ENCODE measurements at places on chromosomes 2 and 18.

GRCh38 chr2:24659862-24660261, 133.3 kb downstream of the PTRHD1 start:
- no peak for DNase-seq

DNA sequence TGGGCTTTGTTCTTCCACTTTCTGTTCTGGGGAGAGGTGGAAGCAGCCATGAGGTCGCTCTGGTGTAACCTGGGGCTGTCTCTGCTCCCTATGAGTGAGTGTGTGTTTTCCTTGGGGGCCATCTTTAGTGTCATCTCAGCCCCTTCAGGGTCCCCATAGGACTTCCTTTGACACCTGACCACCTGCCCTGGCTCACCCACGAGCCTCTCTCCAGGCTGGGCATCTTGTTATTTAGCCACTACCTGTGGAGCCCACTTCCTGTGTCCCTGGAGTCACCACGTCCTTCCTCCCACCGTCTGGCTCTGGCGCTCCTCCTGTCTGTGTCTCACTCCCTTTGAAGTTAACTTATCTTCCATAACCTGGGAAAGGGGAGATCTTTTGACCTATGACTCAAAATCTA, 176.0 kb downstream of the UXS1 start:
- DNase-seq: no peak

DNA sequence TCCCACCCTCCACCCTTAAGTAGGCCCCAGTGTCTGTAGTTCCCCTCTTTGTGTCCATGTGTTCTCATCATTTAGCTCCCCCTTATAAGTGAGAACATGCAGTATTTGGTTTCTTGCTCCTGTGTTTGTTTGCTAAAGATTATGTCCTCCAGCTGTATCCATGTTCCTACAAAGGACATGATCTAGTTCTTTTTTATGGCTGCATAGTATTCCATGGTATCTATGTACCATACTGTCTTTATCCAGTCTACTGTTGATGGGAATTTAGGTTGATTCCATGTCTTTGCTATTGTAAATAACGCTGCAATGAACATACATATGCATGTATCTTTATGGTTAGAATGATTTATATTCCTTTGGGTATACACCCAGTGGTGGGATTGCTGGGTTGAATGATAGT, 150.1 kb upstream of the PGAP1 start:
- no peak for DNase-seq

GRCh38 chr2:230447455-230448451, 31.8 kb downstream of the SP100 start:
- DNase-seq: no peak

GRCh38 chr2:118982039-118982438, 40.0 kb downstream of the MARCO start:
- DNase-seq: no peak

- DNase-seq: no peak
Measured at GRCh38 chr18:23341383-23341782, 111.7 kb upstream of the RIOK3 start.

- DNase-seq: no peak
Measured at GRCh38 chr2:143680885-143681405, 551.7 kb downstream of the ARHGAP15 start.

DNA sequence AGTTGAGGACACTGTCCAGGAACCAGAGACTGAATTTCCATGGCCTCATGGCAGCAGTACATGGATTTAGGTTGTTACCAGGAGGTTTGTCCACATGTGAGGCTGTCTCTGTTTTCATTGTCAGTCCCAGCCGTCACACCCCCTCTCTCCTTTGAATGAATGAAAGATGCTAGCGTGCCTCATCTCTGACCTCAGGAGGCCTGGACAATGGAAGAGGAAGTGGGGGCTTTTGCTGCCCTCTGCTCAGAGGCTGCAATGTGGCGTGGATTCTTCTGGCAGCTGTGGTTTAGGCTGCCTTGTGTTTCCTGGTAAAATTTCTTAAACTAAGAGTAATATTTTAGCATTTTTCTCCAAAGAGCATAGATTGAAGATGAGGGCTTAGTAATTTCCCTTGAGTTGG, 47.5 kb downstream of the RAB31 start:
- DNase-seq: no peak

DNA sequence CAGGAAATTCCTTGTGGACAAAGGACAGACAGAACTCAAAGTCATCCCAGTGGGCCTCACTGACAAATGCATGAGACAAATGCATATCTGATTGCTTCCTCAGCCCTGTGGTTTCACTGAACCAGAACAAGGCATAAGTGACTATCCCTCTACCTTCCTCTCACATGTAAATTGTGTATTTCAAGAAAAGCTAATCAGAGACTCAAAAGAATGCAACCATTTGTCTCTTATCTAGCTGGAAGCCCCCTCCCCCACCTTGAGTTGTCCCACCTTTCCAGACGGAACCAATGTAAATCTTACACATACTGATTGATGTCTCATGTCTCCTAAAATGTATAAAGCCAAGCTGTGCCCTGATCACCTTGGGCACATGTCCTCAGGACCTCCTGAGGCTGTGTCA, 102.0 kb upstream of the TMEM200C start:
- DNase-seq: no peak

- no peak for DNase-seq
Measured at GRCh38 chr2:47725808-47726207, 57.1 kb upstream of the MSH6 start.

DNA sequence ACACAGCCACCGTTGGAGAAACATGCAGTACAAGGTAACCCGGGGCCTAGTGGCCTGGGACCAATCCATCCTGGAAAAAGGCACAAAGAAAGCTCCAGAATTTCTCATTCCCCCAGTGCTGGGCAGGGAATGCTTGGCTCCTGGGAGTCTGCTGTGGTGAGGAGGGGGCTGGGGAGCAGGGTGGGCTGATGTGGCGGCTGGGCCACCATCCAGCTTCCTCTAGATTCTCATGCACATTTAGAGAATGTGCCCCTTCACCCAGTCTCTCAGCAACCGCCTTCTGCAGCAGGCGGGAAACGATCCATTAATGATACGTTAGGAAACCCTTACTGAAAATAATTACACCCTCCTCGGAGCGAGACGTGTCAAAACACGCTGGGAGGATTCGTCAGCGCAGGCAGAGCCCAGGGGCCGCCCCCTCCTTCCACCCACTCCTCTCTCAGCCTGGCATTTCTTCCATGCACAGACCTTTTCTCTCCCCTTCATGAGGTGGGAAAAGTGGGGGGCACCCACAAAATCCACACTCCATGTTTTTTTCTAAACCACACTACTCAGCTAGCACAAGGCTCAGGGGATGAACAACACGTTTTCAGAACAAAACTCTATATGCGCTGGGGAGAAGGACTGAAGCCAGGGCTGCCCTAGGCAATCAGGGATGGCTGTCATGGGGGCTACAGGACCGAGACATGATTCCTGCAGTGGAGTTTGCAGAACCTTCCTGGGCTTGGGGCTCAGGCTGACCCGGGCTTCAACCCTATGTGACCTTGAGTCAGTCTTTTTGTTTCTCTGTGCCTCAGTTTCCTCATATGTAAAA, 56.1 kb upstream of the SMAD7 start:
- no peak for DNase-seq

- DNase-seq: no peak
Measured at GRCh38 chr2:156319811-156320485, 12.6 kb downstream of the NR4A2 start.

- DNase-seq: peak; percentile 40
Measured at GRCh38 chr2:239293775-239294430, 106.9 kb downstream of the HDAC4 start.

GRCh38 chr2:241445426-241445825, 63.0 kb downstream of the STK25 start:
- DNase-seq: no peak

- DNase-seq: no peak
Measured at GRCh38 chr2:208546860-208547650, 140.5 kb downstream of the PTH2R start.

DNA sequence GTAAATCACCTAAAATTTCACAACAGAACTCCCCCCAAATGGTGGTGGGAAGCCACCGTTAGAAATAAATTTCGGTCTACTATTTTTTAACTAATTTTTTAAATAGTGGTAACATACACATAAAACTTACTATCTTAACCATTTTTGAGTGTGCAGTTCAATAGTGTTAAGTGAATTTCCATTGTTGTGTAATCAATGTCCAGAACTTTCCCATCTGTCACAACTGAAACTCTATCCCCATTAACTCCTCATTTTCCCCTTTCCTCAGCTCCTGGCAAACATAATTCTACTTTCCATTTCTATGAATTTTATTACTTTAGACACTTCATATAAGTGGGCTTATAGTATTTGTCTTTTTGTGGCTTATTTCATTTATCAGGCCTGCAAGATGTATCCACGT, 34.1 kb upstream of the HNMT start:
- DNase-seq: no peak

DNA sequence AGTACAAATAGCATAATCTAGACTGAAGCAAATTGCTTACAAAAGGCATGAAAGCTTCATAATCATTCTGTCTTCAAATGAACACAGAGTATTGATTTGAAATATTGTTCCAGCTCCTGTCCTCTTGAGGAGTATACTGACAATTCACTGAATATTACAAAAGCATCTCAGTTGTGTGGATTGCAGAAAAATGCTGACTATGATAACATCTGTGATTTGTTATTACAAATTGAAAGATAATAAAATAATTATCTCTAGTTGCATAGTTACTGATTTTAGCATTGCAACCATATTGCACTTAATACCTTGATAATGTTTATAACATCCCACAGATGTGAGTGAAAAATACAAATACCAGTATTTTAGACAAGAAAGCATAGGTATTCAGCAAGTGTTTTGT, 49.2 kb upstream of the FN1 start:
- DNase-seq: no peak

GRCh38 chr18:27314996-27315395, 129.9 kb upstream of the CHST9 start:
- DNase-seq: no peak

DNA sequence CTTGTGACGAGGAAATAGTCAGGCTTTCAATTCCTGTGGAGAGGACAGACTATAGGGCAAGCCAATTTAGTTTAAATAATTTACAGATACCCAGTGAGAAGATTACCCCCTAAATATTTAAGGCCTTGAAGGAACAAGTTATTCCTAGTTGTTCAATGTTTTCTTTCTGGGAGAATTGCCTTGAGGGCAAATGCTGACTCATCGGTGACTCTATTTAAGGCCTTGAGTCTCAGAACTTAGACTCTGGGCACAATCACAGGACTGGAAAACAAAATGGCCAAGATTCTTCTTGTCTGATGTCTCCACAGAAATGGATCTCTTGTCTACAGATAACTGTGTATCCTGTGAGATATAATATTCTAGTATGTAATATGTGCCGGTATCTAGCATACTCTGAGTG, 467.1 kb downstream of the SUCLG1 start:
- DNase-seq: no peak

GRCh38 chr2:190344276-190344827, 963 bp downstream of the INPP1 start:
- no peak for DNase-seq

DNA sequence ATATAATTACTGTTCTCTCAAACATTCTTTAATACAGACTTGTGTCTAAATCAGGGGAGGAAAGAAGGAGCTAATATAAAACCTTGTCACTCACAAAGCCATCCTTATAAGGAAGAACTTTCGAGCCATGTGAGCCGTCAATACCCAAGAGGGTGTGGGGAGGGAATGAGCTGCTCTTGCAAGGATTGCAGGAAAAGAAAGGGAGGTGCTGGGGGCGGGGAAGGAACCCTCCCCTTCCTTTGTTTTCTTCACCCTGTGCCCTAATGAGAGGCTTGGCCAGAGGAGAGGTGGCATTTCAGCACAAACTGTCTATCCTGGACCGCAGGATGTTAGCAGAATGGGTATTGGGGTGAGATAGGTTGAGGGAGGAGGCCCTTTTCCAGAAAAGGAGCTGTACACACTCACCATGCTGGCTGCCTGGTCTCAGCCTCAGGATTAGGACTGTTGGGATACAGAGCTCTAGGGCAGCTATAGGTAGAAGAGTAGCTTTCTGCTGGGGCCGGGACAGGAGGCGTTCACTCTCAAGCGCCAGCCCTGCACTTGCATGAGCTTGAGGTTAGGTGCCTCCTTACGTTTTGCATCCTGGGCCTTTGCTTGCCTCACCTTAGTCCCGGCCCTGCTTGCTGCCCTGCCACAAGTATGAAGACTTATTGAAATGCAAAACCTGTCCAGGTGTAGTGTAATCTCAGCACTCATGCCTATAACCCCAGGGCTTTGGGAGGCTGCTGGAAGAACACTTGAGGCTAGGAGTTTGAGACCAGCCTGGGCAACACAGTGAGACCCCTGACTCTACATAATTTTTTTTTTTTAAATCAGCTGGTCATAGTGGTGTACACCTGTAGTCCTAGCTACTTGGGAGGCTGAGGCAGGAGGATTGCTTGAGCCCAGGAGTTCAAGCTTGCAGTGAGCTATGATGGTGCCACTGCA, 190.5 kb downstream of the LOXHD1 start:
- DNase-seq: no peak

DNA sequence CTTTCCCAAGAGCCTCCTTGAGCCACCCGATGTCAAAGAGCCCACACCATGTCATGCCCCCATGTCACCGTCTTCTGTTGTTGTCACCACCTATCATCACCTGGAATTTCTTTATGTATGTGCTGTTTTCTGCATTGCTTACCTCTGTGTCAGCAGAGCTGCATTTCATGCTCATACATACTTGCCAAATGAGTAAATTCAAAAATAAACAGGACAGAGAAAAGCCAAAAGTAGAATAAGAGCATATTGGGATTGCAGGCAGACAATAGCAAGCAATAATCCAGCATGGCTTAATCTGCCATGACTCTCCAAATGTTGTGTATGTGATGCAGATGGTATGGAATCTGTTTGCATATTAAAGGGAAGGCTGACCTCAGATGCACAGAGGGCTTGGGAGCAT, 15.3 kb upstream of the RGPD4 start:
- no peak for DNase-seq

- no peak for DNase-seq
Measured at GRCh38 chr2:134023854-134024253, 230.0 kb upstream of the MGAT5 start.

DNA sequence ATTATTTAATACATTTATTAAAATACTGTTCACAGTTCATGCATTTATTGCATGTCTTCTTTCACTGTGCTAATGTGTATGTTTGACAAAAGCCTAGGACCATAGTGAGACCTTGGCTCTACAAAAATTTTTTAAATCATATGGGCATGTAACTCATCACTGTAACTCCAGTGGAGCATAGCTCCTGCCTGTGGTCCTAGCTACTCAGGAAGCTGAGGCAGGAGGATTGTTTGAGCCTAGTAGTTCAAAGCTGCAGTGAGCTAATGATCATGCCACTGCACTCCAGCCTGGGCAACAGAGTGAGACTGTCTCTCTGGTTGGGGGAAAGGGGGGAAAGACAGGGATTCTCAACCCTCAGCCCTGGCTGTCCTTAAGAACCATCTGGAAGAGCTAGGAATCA, 137.8 kb downstream of the PRKCE start:
- no peak for DNase-seq

- no peak for DNase-seq
Measured at GRCh38 chr2:231600619-231601355, 8.1 kb downstream of the TEX44 start.

- DNase-seq: no peak
Measured at GRCh38 chr18:11514267-11514666, 95.1 kb upstream of the SLC35G4 start.

Measured in stimulated activated CD8-positive, alpha-beta memory T cell treated with anti-CD3 and anti-CD28 coated beads, Interleukin-2, amount 100 ng/mL, for 48 hours (primary cell).